ENCODE measurements at places on chromosomes 7 and 10.
A peak's percentile ranks its signal among the peaks of the same experiment; 100 is the strongest.

GRCh38 chr10:7027913-7028808 is 382.7 kb downstream of the SFMBT2 start:
- ATAC-seq: no peak

- ATAC-seq: peak; percentile 95
These were observed 1.7 kb upstream of the CTNNA3 start for GRCh38 chr10:67697724-67698131.

GRCh38 chr10:34954142-34954541 is 136.0 kb downstream of the CUL2 start:
- no peak for ATAC-seq

DNA sequence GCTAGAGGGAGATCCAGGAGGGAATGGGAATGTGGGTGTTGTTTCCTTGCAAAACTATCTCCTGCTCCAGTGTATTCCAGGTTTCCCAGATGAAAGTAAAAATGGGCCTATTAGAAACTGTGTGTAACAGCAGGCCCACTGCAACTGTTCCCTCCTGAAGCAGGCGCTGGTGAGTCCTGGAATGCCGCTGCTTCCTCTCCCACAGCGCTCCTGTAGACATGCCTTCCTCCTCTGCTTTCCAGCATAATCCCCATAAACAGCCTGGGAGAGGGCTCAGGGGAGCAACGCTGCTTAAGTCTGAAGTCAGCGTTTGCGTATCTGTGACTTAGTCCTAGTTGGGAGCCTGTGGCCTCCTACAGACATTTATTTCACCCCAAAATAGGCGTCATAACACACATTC is 551.0 kb upstream of the FOXK1 start:
- no peak for ATAC-seq

DNA sequence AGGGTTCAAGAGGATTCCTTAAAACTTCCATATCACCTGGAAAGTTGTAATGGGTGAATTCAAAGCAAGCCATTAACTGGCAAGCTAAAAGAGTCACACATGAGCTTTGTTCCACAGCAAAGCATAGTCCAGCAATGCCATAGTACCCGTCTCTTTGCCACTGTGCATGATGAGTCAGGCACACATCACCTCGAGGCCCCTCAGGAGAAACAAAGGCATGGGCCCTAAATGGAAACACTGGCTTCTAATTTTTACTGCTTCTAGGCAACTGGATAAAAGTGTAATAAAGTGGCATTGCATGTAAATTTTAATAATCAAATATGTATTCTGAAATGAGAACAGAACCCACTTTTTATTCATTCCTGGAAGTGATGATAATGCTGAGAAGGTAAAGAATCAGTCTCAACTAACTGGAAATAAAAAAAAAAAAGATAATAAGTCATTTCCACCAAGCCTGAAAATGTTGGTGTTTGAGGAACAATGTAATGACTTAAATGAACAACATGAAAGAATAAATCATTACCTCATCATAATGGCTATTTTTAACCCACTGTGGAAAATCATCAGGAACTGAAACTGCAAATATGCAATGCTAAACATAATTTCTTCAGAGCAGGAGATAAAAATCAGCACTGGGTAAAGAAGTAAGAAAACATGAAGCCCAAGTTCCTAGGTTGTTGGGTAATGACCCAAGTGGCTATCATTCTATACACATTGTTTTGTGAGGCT is 104.9 kb downstream of the CDK6 start:
- ATAC-seq: peak; percentile 31

DNA sequence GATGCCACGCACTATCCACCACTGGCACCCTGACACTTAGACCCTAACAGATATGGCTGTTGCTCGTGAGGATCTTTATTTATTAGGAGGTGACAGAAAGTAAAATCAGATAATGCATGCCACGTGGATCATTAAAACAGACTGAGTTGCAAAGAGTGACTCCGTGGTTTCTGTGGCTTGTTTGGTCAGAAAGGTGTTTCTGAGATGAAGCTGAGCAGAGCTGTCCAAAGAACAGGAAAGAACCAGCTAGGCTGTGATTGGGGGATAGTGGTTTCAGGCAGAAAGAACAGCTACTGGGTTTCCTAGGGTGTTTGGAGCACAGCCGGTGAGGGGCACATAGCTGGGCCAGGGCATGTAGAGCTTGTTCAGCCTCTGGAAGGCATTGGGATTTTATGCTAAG is 34.4 kb downstream of the CSGALNACT2 start:
- no peak for ATAC-seq

- no peak for ATAC-seq
These were observed 136.0 kb downstream of the COL28A1 start for GRCh38 chr7:7399707-7400106.

DNA sequence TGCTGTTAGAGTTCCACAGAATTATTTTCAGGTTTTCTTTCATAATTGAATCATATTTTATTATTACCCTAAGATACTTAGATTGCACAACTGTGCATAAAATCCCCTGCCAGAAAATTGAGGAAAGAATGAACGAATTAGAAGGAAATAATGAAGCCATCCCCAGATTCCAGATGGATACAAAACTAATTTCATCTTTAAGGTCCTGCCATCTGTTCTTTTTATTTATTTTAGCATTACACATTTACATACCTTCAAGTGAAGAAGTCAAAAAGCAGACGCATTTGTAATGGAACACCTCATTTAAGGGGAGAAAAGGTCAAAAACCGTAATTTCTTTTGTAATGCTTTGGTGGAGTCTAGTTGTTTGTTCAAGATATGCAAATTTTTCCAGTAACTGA is 77.0 kb upstream of the LRRTM3 start:
- no peak for ATAC-seq

DNA sequence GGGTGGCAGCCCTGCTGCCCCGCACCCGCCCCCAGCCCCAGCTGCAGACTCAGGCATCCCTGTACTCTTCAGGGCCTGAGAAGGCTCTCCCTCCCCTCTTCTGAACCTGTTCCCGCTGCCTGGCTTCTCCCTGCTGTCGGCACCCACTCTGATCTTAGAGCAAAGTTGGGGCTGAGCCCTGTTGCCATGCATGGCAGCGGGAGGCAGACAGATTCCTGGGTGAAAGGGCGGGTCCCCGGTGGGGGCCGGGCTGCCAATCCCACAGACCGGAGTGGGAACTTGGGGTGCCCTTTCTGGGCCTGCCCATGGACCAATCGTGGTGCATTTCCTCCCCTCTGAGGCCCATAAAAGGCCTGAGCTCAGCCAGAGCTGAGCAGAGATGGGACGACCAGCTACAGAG is 80.7 kb downstream of the SPDYE5 start:
- ATAC-seq: no peak

GRCh38 chr10:12390733-12391132 is 41.4 kb downstream of the CAMK1D start:
- no peak for ATAC-seq

- peak; percentile 62 for ATAC-seq
These were observed at the start of gene PRRT4 for GRCh38 chr7:128361411-128362379. PRRT4 (minus strand) TSS chr7:128361690.
